ENCODE measurements at places on chromosomes 2 and 18.

GRCh38 chr18:2326999-2327398 is 244.3 kb downstream of the METTL4 start:
- DNase-seq = no peak

- DNase-seq = no peak
These were observed 65.1 kb downstream of the TFCP2L1 start for GRCh38 chr2:121219866-121220265.

- no peak for DNase-seq
These were observed 30.4 kb downstream of the SRSF7 start for GRCh38 chr2:38720613-38721241.

DNA sequence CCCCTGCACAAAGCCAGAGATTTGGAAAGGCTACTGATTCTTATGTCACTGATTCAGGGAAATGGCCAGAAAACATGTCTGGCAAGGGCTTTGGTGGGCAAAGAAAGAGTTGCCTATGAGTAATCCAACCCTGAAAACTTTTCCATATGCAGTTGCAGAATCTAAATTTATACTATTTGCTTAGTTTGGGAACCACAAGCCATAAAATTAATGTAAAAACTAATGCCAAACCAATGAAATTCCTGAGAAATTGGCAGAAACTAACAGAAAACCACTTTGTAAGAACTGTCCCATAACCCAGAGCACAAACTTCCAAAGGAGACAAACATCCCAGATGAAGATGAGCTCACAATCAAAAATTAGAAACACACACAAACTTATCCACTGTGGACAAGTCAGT is 48.8 kb downstream of the TCF4 start:
- DNase-seq = no peak

DNA sequence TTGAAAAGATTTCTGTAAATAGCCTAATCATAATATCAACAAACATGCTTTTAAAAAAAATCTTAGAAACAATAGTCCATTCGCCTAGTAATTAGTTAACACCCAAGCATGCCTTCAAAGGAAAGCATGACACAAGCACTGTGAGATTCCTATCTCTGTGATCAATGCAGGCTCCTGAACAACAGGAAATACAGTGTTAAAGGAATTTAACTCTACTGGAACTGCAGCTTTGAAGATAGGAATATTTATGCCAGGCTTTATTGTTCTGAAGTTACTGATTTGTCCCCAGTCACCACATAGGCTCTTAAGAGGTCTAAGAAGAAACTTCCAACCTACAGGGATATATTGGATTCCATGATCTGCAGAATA is 15.4 kb upstream of the FAM124B start:
- no peak for DNase-seq

GRCh38 chr2:102782187-102782586 is 20.4 kb downstream of the TMEM182 start:
- no peak for DNase-seq

GRCh38 chr18:8433323-8433722 is 175.9 kb upstream of the RAB12 start:
- DNase-seq = no peak

DNA sequence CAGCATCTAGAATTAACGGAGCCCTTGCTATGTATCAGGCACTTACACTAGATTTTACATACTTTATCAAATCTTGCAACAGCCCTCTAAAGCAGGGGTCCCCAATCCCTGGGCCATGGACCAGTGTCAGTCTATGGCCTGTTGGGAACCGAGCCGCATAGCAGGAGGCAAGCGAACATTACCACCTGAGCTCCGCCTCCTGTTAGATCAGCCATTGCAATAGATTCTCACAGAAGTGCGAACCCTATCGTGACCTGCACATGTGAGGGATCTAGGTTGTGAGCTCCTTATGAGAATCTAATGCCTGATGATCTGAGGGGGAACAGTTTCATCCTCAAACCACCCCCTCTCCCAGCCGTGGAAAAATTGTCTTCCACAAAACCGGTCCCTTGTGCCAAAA is 13.4 kb downstream of the DNAJB2 start:
- no peak for DNase-seq

- no peak for DNase-seq
These were observed 243.6 kb upstream of the EPAS1 start for GRCh38 chr2:46053564-46053963.

DNA sequence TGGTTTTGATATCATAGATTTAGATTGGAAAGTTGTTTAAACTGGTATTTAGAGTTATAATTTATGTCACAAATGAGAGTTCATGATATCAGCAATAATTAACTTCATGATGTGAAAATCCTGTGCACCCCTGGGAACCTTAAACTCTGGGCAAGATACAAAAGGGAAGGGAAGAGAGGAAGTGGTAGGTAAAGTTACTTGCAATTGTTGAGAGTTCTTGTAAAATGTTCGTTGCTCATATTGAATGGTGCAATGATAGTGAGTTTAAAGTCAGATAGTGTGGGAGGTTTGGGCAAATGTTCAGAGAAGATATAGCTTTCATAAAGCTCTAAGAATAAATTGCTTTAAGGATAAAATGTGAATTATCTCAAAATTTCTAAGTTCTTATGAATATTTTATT is 75.4 kb downstream of the SP110 start:
- no peak for DNase-seq
